Vagina (tissue), 2 donors: ENCODE measurements at places on chromosomes 2 and 18.
A peak's percentile ranks its signal among the peaks of the same experiment; 100 is the strongest.

DNA sequence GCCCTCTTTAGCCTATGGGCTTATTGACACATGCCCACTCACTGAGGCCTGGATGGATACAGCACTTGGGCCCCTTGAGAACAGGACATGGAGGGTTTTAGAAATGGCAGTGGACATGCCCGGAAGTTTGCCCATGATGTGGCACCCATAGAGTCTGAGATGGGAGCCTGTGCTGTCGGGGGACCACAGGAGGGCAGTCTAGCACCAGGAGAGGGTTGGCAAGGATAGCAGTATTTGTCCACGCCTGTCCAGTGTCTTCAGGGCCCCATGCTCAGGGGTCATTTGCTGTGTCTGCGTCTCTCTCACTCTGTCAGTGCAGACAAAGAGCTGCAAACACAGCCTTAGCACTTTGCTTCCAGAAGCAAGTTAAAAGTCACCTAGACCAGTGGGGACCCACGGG is 48.7 kb downstream of the IL1RL2 start:
- no peak for DNase-seq

DNA sequence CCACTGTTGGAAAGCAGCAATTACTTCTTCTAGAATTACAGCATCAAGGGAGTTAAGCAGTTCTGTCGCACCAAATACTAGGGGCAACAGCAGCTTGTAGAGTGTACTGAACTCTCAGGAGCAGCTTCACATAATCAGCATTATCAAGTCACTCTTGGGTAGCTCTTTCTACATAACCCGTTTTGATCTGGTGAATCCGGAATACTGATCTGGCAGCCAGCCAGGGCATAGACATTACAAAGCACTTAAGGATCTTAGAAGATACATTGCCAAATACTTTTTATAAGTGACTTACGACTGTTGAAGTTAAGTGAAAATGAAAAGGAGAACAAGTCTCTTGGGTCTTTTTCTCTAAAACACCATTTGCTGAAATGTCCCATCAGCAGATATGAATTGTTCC is 73.2 kb upstream of the NETO1 start:
- DNase-seq: no peak

- no peak for DNase-seq
Measured at GRCh38 chr2:28754321-28754720, 2.7 kb downstream of the PPP1CB start.

DNA sequence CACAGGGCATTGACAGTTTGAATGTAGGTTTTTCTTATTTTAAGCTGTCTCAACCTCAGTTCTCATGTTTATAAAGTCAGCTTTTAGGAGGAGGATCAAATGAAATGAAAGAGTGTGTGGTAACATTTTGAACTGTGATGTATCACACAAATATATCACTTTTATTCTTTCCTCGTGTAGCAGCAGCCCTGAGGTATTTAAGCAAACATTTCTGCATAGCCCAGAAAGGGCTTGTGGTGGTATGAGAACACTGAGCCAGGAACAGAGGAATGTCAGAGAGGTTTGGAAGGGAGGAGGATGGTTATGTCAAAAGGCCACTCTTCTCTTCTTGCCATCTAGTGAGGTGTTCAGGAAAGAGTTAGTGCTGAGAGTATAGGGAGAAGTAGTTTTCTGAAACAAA is 150.2 kb downstream of the PARD3B start:
- no peak for DNase-seq

GRCh38 chr2:226649871-226650660 is 149.6 kb downstream of the IRS1 start:
- peak; percentile 95 for DNase-seq

GRCh38 chr18:11037533-11038240 is 111.7 kb downstream of the PIEZO2 start:
- DNase-seq: no peak
